ENCODE measurements at places on chromosomes 6 and 20.

DNA sequence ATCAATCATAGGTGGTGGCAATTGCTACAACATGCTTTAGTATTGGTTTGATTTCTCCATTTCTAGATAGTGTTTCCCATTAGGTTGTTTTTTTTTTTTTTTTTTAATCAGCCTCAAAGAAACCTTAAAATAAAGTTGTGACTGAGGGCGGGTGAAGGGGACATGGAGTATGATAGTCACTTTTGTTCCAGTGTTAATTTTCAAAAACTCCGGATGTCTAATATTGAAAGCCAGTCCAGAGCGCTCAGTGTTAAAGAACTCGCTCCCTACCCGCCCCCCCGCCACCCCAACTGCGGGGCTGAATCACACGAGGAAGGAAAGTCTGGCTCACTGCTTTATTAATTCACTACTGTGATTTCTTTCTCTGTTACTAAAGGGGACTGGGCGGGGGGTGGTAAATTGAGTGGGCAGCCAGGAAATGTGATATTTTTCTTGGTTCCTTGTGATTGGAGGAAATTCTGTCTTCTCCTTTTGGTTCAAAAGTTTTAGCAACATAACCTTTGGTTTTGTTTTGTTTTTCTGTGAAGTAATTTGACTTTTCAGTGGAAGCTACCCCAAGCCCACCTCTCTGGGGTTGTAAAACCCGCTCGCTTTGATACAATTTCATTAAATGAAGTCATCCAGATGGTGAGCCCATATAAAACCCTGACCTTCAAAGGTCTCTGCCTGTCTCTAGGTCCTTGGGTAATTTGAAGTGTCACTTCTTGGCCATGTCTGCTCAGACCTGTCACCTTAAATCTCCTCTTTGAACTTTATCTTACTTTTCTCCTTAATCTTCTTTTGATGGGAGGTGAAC is 38.0 kb downstream of the TNFAIP3 start:
- no peak for DNase-seq

DNA sequence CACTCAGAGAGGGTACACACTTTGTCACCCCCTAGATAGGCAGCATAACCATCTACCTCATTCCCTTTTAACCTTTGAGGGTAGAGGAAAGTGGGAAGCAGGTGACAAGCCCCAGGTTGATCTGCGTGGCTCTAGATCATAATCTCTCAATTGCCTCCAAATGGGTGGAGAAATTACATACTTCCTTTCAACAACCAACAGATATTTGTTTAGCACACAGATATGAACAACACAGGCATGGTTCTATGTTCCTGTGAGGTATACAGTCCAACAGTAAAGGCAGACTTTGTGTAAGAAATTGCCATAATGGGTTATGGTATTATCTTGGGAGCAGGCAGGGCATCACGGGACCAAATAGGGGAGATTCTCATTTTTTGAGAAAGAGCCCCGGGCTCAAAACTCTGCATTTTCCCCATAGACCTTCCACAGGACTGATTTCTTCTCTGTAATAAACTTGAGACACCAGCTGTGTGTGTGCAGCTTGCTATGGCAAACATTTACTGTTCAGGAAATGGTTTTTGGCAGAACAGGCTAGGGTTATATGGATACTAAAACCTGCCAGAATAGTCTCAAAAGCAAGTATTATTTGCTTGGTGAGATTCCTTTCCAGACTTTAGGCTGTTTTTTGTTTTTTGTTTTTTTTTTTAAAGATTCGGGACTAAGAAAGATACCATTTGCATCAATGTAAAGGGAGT is 126.2 kb downstream of the CD164 start:
- DNase-seq = no peak

DNA sequence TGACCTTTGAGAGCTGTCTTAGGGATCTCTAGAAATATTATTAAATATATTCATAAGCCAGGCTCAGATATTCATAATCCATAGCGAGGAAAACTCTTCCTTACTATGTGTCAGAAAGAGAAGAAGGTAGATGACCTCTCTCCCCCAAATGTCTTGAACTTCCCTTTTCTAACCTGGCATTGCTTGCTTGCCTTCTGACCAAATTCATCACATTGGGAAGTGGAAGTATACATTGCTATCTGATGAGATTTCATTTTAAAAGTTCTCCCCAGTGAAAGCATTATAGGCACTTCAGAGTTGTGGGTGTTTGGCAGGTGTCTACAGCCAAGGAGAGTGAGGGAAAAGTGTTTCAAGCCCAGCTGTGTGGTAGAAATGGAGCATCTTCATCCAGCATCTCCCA is 197.3 kb downstream of the ZFAND3 start:
- no peak for DNase-seq

- no peak for DNase-seq
Observed at GRCh38 chr20:57781901-57782300, 72.1 kb upstream of the PMEPA1 start.

DNA sequence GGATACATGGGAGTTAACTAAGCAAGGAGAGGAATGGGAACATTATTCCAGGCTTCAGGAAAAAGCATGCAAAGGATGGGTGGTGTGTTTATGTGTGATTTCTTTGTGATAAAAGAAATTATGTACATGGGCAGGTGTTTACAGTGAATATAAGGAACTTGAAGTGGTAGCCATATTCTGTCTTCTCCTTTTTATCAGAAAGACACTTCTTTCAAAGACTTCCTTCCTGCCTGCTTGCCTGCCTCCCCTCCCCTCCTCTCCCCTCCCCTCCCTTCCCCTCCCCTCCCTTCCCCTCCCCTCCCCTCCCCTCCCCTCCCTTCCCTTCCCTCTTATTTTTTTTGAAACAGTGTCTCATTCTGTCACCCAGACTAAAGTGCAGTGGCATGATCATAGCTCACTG is 14.4 kb downstream of the CYB5R4 start:
- no peak for DNase-seq

DNA sequence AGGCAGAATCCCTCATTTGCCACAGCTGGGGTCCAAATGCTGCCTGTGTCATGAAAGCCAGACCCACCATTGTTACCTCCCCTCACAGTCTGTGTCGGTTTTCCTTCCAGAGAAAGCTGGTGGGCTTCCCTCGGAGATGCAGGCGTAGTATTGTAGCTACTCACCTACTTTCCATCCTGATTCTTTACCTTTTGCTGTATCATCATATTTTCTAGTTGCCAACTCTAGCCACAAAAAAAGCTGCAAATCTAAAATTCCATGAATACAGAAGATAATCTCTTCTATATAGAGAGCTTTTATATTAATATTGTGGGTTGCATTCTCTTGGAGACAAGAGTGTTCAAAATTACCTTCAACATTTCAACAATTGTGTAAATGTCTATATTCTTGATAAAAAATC is 98.0 kb upstream of the LAMP5 start:
- DNase-seq = no peak

DNA sequence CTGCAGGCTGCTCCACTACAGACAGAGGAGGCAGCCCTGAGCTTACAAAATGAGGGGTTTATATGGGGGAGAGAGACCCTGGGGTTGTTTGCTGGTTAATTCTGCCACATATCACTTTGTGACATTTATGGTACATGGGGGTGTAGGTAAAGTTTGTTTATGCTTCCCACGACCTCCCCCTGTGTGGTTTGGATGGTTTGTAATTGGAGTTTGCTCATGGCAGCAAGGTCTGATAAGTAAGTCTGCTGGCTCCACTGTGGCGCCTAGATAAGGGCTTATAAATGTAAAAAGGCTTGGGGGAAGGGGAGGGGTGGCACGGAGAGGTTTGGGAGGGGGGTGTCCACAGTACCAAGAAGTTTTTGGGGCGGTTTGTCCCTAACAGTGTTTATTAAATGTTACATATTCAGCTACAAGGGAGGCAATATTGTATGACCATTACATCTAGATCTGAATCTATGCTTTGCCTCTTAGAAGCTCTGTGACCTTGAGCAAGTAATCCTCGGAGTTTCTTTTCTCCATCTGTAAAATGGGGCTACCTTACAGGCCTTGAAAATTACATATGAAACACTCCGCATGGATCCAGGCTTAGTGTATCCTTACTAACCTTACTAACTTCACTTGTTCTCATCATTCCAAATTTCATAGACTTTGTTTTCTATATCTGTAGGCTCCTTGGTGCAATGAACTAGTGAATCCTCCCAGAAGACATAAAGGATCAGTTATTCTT is 204.8 kb upstream of the NOX3 start:
- no peak for DNase-seq

DNA sequence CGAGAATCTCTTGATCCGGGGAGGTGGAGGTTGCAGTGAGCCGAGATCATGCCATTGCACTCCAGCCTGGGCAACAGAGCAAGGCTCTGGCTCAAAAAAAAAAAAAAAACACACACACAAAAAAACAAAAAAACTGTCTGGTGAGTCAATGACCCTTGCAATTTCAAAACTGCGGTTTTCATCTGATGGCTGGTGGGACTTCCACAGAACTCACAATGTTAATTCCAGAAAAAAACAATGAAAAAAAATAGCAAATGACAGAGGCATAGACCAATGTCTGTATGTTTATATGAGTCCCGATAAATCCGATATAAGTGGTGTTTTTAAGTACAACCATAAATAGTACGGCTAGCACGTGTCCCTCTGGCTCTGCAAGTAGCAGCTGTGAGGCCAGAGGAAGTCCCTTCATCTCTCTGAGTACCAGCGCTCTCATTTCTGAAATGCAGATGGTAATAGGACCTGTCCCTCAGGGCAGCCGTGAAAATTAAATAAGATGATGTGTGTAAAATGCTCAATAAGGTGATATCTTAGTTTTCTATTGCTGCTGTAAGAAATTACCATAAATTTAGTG is 21.9 kb upstream of the PTPN1 start:
- no peak for DNase-seq

GRCh38 chr6:163971841-163972838 is 557.6 kb downstream of the QKI start:
- no peak for DNase-seq

DNA sequence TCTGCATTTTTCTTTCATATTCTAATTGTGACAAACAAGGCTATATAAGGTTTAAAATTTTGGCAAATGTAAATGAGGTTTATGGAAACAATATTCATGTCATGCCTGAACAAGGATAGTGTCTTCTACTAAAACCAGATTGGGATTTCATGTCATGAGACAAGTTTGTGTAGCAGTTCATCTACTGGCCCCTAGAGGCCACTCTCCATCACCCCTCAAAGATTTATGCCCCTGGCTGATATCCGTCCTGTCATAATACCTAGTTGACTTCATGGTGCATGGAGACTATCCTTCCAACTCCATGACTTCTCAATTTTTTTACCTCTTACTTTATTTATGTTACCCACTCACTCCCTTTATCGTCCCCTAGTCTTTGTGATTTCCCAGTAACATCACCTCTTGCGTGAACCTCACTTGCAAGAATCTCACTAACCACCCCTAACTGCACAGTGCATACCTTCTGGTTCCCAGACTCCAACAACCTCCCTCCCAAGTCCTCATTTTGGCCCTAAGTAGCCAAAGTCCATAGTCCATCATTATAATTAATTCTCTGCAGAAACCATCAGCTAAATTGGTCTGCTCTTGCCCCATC is 179.8 kb downstream of the TASP1 start:
- no peak for DNase-seq

DNA sequence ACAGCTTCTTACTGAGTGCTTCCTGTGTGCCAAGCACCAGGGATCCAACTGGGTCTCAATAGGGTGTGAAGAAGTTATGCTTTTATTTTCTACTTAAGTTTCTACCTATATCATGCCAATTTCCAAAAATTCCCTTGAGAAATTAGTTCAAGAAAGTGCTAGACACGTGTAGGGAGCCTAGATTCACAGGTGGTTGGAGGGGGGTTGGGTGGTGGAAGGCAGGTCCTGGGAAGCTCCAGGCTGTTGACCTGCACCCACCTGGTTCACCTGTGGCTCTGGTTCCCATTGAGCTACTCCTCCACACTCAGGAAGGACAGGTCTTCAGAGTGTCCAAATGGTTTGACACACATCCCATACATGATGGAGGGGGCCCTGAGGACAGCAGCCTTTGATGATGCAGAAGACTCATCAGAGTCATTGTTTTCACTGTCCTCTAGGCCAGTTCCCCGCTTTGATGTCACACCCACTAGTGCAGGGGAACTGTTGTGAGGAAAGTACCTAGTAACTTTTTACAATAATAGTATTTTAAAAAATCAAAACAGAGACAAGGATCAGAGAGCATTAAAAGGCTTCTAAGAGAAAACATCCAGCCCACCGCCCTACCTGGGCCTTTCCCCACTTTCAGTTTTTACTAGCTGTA is 39.8 kb upstream of the MYL9 start:
- no peak for DNase-seq

GRCh38 chr6:128491610-128492206 is 28.7 kb downstream of the PTPRK start:
- no peak for DNase-seq

GRCh38 chr6:43884652-43885022 is 114.6 kb downstream of the VEGFA start:
- no peak for DNase-seq

GRCh38 chr6:85363870-85364269 is 86.0 kb upstream of the NT5E start:
- DNase-seq = no peak

DNA sequence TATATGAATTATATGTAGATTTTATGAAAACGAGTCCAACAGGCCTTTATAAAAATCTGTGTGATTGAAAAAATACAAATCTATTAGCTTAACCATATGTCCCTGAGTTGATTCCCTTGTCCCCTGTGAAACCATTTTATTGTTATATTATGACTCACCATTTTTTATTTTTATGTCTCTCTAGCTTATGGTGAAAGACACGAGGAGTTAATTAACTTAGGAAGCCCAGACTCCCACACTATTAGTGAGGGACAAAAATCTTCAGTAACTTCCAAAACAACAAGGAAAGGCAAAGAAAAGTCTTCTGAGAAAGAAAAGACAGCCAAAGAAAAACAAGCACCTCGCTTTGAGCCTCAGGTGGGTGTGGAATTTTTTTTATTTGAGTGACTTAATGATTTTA is 183.1 kb downstream of the ADGB start:
- no peak for DNase-seq

- no peak for DNase-seq
Observed at GRCh38 chr6:50116390-50116789, 66.7 kb upstream of the DEFB112 start.

GRCh38 chr6:45170309-45170708 is 157.8 kb upstream of the RUNX2 start:
- no peak for DNase-seq

DNA sequence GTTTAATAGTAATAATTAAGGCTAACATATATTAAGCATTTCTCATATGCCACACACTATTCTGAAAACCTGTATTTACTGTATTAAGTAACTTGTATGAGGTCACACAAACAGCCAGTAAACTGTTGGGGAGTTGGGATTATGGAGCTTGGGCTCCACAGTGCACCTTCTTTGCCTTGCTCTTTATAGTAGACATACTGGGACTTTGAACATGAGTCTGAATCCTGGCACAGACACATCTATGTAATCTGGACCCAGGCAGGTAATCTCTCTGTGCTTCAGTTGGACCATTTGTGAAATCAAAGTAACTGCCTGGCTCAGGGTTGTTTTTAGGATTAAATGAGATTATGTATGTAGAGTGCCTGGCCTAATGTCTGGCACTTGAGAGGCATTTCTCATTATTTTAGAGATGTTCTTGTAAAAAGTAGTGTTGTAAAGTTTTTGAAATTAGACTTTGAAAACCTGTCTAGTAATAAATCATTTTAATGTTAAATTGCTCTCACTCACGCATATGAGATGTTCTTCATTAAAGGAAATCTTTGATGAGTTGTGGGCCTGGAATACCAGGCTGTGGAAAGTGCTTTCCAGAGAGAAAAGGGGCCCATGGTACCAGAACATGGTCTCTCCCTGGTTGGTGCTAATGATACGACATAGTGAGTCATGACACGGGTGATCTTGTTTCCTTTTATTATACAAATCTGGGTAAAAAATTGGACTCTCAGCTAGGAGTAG is 34.3 kb downstream of the LRRC1 start:
- no peak for DNase-seq

GRCh38 chr6:116963972-116964371 is 86.9 kb downstream of the RFX6 start:
- no peak for DNase-seq

- no peak for DNase-seq
Observed at GRCh38 chr6:75481936-75482593, 11.5 kb downstream of the FILIP1 start.

All from HFF-Myc (cell line).